ENCODE measurements at places on chromosomes 2 and 18.
A peak's percentile ranks its signal among the peaks of the same experiment; 100 is the strongest.

GRCh38 chr18:53629337-53629736 lies 595.1 kb downstream of the MBD2 start:
- no peak for DNase-seq

DNA sequence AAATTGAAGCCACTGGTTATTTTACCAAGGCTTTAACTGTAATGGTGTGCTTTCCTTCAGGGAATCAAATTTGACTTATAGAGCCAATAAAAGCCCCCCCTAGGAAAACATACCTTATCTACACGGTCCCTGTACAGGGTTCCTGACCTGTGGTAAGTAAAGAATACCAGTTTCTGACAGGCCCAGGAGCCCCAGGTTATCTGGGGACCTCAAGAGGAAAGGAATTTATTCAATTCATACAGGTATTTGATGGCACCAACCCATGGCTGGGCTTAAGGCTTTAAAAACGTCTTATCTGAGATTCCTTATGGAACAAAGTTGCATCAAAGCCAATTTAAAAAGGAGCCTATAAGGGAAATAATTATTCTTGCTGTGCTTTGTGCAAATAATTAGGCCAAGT lies 7.0 kb upstream of the RPIA start:
- DNase-seq, result no peak

DNA sequence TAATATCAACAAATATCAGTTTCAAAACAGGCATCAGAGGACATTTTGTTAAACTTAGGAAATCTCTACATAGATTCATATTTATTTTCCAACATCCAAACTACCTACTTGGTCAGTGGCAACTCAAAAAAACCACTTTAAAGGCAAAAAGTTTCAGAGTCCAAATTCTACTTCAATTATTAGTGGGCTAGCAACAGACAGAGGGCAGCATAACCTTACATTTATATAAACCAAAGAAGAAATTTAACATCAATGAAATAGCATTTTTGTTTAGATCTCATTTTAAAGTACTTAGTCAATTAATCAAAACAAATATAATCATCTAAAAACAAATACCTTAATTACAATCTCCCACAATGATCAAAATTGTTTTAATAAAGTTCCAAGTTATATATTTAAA lies 33.3 kb downstream of the RTTN start:
- DNase-seq, result no peak

DNA sequence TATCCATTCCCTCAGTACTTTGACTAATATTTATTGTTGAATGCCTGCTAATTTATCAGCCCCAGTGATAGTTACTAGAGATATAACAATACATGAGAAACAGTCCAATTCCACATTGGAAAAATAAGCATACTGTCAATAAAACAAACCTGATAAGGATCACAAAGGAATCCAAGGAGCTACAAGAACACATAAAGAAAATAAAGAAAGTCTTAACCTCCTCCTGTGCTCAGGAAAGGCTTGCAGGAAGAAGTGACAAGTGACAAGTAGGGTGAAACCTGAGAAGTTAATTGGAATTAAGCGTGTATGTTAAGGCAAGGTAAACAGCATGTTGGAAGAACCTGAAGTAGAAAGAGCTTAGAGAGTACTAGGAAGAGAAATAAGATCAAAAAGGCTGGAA lies 20.3 kb upstream of the ASNSD1 start:
- DNase-seq, result no peak

DNA sequence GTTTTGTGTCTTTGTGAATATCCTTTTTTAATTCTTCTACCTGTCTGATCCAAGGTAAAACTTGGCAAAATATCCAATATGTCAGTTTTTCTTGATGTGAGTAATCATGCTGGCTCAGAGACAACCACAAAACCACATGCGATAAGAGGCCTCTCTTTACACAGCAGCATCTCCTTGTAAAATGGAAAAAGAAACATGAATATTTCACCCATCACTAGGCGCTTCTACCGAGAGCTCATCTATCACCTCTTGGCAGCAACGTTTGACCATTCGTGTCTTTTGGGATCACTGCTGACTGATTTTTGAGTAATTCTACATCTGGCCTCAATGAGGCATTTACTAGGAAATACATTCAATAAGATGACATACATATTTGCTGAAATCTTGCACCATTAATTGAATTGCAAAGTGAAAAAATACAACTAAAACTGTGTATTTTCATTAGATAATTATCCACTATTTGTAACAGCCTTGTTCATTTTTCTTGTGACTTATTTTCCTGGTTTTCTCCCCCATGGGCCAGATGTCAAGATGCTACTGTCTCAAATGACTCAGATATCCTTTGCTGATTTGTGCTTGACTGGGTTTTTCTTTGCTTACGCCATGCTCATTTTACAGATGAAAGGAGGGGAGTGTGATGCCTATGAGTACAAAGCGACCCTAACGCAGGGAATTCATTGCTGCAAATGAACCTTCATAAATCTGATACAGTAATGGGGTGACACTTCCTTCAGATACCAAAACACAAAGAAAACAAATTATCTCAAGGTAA lies 467.5 kb downstream of the FBXO15 start:
- DNase-seq, result no peak

- peak; percentile 65 for DNase-seq
Observed at GRCh38 chr2:120005834-120006521, 6.9 kb upstream of the EPB41L5 start.

GRCh38 chr2:15040429-15041084 lies 408.0 kb downstream of the LRATD1 start:
- no peak for DNase-seq

DNA sequence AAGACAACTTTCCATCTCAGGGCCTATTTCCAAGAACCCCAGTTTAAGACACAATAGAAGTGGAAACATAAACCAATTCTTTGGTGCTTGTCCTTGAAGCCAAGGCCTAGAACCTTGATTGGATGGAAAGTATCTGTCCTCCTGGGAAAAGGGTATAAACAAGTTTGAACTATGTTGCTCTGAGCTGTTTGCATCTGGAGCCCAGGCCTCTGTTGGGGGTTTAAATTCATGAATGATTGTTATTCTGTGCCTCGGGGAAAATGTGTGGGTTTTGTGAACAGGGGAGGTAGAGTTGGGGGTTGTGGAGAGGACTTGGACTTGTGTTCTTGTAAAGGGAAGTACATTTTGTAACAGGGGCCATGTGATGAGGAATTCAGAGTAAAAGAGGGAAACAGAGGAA lies 406.1 kb downstream of the SLC4A3 start:
- DNase-seq, result no peak

DNA sequence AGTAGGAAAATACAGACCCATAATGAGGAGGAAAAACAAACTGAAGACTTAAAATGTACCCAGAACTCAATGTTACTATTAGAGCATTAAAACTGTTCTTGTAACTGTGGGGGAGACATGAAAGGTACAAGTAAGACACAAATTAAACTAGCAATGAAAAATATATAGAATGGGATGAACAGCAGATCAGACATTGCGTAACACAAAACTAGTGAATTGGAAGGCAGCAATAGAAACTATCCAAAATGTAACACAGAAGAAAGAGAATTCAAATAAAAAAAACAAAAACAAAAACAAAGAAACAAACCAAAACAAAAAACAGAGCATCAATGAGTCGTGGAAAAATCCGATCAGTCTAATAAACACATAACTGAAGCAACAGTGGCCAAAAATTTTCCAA lies 127.1 kb upstream of the CNGA3 start:
- no peak for DNase-seq

DNA sequence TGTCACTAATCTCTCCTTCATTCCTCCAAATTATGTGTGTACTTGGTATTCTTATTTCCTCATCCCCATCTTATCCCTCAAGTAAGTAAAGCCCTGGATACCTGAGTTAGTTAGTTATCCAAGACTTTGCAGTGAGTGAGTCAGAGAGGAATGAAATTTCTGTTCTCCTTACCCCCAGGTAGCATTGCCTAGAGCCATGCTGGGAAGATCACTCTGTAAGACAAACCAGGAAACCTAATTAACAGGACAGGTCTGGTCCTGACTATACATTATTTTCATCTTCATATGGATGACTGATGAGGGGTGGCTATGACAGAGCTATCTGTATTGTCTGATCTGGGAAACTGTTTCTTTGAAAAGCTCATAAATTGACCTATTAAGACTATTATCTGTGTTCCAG lies 55.0 kb upstream of the ITGA6 start:
- no peak for DNase-seq

DNA sequence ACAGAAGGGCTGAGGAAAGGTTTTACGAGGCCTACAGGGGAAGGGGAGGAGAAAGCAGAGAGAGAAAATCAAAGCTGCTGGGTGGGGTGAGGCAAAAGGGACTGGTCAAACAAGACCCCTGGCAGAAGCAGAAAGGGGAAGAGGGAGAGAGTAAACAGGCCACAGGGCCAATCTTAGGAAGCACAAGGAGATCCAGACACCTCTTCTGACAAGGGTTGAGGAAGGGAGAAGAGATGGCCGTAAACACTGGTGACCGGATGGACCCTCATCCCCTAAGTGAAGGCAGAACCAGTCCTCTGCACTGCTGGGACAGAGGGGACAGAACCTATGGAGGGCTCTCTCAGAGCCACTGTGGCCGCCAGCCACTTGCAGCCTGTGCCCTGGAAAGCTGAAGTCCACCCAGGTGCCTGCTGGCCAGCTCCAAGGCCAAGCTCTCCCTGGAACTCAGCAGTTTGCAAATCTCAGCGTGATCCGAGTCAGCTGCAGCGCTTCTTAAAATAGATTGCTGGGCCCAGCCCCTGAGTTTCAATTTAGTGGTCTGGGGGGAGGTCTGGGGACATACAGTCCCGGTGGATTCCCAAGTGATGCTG lies 108.8 kb downstream of the TMEM163 start:
- no peak for DNase-seq
